ENCODE measurements at places on chromosomes 3 and 15.

- DNase-seq, result no peak
These were observed 50.6 kb upstream of the SLC6A1 start for GRCh38 chr3:10941972-10942371.

DNA sequence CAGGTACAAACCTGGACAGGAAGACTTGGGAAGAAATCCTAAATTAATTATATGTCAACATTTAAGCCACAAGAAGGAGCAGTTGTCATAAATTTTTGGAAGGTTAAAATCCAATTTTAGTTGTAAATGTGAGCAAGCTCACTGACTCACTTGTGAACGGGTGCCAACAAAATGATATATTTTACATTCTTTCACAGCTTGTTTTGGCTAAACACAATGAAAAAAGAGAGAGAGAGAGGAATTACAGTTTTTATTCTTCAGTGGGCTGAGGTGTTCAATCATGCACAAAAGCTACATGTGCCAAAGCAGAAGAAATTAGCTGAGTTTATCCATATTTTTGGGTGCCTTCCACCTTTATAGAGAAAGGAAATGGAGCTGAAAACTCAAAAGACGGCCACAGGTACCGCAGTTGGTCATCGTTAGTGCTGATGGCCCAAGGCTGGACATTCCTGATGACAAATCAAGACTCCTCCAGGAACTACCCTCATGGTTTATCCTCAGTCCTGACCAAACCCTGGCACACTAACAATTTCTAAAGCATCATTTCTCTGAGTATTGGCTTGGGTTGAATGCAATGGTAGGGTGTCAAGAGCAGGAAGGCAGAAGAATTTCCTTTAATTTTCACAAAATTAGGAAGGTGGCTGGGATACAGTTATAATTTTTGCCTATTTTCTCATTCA, 37.6 kb upstream of the WNT5A start:
- DNase-seq, result no peak

GRCh38 chr15:82566690-82567089, 26.4 kb upstream of the RPS17 start:
- no peak for DNase-seq

DNA sequence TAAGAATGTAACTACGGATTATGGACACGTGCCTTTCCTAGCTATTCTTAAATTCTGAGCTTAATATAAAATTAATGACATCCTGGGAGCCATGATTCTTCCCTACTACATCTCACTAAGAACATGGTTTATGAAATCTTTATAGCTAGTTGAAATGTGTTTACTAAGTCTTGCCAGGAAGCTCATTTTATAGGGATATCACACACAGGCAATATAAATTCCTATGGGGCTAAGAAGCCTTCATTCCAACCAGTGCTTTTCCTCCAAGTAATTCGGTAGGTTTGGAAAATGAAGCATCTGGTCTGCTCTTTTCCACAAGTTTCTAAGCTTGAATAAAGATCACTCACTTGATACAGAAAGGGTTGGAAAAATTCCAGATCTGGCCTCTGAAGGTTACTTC, 802.6 kb downstream of the FHIT start:
- no peak for DNase-seq

DNA sequence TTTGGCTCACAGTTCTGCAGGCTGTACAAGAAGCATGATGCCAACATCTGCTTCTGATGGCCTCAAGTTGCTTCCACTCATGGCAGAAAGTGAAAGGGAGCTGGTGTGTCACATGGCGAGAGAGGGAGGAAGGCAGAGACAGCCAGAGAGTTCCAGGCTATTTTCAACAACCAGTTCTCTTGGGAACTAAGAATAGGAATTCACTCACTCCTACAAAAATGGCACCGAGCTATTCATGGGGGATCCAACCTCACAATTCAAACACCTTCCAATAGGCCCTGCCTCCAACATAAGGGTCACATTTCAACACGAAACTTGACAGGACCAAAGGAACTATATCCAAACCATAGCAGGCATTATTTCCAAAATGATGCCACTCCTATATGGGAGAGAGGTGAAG, 299.5 kb upstream of the TGFBR2 start:
- no peak for DNase-seq

DNA sequence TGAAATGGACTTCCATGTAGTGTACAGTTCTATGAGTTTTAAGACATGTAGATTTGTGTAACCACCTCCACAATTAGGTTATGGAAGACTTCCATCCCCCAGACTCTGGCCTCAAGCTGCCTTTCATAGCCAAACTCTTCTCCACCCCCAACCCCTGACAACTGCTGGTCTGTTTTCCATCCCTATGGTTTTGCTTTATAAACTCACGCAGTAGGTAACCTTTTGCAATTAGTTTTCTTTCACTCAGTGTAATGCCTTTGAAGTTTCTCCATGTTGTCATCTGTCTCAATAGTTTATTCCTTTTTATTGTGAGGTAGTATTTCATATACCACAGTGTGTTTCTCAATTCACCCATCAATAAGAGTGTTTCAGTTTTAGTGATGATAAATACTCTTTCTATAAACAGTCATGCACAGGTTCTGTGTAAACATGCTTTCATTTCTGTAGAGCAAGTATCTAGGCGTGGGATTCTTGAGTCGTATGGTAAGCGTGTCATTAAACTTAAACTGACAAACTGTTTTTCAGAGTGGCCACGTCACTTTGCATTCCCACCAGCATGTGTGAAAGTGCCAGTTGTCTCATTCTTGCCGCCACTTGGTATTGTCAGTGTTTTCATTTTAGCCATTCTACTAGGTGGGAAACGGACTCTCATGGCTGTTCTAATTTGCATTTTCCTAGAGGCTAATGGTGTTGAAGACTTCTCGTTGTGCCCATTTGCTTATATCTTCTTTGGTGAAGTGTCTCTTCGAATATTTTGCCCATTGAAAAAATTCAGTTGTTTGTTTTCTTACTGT, 47.3 kb upstream of the ALDH1A3 start:
- DNase-seq, result no peak

DNA sequence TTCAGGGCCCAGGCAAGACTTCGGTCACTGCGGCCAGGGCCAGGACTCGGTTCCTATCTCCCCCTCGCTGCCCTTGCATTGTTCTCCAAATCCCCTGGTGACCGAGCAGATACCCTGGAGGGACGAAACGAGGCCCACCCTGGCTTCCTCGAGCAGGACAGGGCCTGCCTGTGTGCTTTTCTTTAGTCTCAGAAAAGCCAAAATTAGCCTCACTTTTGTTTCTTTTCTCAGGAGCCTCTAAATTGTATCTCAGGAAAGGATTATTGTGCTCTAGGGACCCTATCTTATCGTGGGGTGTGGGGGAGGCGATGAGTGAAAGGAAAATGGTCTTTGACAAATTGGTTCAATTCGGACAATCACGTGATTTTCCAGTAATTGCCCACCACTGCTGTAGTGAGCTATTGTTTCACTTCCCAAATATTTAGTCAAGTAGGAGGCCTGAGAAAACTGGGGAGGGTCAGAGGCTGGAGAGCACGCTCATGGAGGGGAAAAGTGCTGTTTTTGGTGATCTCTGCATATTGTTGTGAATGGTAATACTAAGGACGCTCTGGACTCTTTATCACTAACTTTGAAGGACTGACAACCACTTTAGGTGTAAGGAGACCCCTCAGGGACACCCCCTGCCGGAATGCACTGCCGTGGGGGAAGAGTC, 61.6 kb downstream of the TMEM44 start:
- no peak for DNase-seq
